Karpas-422 (cell line): ENCODE measurements at places on chromosomes 11 and 22. TPM values are rescaled to one million over a fixed set of nuclear protein-coding genes. Genes with fewer than 3 reads are reported as not detected.

DNA sequence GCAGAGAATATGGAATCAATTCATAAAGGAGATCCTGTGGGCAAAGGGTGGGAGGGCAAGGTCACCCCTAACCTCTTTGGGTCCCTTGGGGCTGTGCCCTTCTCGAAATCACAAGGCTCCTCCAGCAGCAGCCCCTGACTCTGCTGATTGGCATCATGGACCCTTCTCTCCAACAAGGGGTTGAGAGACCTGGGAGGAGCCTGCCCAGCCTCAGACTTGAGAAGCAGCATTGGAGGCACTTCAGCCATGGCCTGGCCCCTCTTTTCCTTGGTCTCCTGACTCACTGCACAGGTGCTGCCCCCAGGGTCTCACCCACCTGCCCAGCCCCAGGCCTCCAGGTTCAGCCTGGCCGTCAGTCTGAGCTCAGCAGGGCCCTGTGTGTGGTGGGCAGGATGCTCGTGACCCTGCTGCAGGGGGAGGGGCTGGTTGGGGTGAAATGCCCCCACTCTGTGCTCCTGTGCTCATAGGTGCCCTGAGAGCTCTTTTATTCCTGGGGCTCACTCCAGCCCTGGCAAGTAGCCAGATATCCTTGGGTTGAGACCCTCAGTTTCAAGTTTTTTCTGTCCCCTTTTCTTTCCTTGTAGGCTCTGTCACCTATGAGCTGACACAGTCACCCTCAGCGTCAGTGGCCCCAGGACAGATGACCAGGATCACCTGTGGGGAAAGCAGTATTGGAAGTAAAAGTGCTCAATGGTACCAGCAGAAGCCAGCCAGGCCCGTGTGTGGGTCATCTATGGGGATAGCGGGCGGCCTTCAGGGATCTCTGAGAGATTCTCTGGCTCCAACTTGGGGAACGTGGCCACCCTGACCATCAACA, 110.8 kb downstream of the GGTLC2 start:
- peaks cover 5% of the 10 kb centered on the region for H3K4me1 ChIP-seq
- H3K27ac ChIP-seq: no peak overlapping the region
- H3K36me3 ChIP-seq: no peaks in the 10 kb centered on the region
- no peak for DNase-seq

The CCDC87 gene
- total RNA-seq: 0.22 and 0.75 TPM in 2 replicates

GRCh38 chr11:113971506-113972195, 3.3 kb upstream of the HTR3A start:
- H3K27ac ChIP-seq: no peak overlapping the region
- peaks cover 70% of the 10 kb centered on the region for H3K4me1 ChIP-seq
- H3K27me3 ChIP-seq: no peaks in the 10 kb centered on the region
- H3K36me3 ChIP-seq: no peaks in the 10 kb centered on the region
- H3K4me3 ChIP-seq: no peak overlapping the region
- DNase-seq: no peak

The EXPH5 gene
- total RNA-seq: 0.07 TPM in 1 of 2 replicates, not detected in the other

DNA sequence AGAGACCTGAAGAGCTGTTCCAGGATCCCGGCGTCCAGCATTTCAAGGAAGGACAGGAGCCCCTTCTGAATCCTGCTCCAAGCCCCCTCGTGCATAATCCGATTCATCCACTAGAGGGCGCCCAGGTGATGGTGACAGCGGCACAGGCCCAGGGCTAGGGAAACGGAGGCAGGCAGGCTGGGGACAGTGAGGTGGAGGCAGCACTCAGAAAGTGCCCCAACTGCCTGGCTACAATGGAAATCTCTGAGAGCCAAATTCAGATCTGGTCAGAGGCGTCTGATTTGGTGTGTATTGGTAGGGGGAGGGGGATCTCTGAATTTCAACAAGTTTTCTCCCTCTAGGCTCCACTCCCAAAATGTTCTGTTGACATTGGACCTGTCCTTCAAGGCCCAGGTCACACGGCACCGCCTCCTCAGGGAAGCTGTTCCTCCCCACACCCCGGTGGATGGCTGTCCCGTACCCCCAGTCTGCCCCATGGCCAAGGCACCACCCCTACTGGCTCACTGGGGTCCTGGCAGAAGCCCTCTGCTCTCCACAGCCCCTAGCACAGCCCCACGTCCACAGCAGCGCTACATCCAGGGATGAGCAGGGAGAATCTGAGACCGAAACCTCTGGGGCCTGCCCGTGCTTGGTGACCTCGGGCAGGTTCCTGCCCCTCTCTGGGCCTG, 142.9 kb downstream of the CRYBB2 start:
- H3K36me3 ChIP-seq: no peaks in the 10 kb centered on the region
- no peaks in the 10 kb centered on the region for H3K4me1 ChIP-seq
- H3K4me3 ChIP-seq: no peak overlapping the region

- no peaks in the 10 kb centered on the region for H3K36me3 ChIP-seq
- no peak overlapping the region for H3K4me3 ChIP-seq
- no peak overlapping the region for H3K27ac ChIP-seq
- DNase-seq: no peak
- no peaks in the 10 kb centered on the region for H3K27me3 ChIP-seq
These were observed 29.2 kb upstream of the MUC5AC start for GRCh38 chr11:1128311-1129142.

DNA sequence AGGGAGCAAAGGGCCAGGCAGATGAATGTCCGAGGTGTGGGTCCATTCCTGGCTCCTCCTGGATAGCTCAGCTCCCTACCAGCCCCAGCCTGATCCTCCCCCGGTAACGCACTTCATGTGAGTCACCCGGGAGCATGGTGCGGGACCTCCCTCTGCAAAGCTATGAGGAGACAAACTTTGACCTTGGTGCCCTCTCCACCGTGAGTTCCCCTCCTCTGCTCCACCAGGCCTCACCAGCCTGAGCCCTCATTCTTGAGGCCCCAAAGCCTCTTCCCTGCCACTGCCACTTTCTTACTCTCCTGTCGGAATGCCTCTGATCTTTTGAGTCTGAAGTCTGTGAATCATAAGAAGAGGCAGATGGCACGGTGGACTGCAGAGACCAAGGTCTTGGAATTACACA, 37.4 kb upstream of the CD82 start:
- no peak overlapping the region for H3K27ac ChIP-seq
- H3K36me3 ChIP-seq: no peaks in the 10 kb centered on the region
- DNase-seq: peak; percentile 40
- no peaks in the 10 kb centered on the region for H3K27me3 ChIP-seq
- H3K4me3 ChIP-seq: no peak overlapping the region
- H3K4me1 ChIP-seq: peaks cover 6% of the 10 kb centered on the region

The APBB1 gene
- total RNA-seq: not detected in 2 replicates

The CBLIF gene
- total RNA-seq: not detected in 2 replicates

DNA sequence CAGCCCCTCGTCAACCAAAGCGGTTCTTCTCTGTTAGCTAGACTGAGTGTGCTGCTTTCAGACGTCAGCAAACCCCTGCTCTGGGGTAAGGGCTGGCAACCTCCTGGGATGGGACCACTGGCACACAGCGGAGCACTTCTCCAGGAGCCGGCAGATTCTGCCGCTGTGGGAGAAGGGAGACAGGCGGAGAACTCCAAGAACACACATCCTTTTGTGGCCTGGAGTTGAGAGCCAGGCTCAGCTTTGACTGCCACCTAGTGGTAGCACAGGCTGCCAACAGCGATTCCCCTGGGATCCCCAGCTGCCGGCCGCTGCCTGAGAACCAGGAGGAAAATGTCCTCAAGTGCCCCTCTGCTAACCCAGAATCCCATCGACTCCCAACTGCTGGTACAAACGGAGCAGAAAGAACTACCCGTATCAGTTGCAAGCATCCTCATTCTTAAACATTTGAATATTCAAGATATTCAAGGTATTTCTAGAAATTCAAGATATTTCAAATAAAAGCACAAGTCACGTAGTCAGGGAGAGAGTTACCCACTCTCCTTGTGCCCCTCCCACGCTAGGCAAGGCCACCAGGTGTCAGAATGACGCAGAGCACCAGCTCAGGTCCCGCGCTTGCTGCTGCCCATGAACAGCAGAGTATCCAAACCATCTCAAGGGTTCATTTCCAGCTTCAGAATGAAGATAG, 4.9 kb downstream of the LTO1 start:
- no peak overlapping the region for H3K27ac ChIP-seq
- H3K27me3 ChIP-seq: no peaks in the 10 kb centered on the region
- DNase-seq: peak; percentile 90
- peaks cover 12% of the 10 kb centered on the region for H3K4me1 ChIP-seq
- H3K4me3 ChIP-seq: no peak overlapping the region

The NPAS4 gene
- not detected in 2 replicates for total RNA-seq

The C11orf86 gene
- total RNA-seq: not detected in 2 replicates

- no peak within 1 kb of the TSS for H3K27ac ChIP-seq
- H3K4me3 ChIP-seq: no peak within 1 kb of the TSS
- no peaks in the 10 kb centered on the region for H3K27me3 ChIP-seq
- no peak for DNase-seq
- no peaks in the 10 kb centered on the region for H3K4me1 ChIP-seq
These were observed at the start of gene IL17REL for GRCh38 chr22:50012211-50013181. Gene IL17REL (minus strand): TSS chr22:50012765. CDS start chr22:50012646, 119 bp downstream.

DNA sequence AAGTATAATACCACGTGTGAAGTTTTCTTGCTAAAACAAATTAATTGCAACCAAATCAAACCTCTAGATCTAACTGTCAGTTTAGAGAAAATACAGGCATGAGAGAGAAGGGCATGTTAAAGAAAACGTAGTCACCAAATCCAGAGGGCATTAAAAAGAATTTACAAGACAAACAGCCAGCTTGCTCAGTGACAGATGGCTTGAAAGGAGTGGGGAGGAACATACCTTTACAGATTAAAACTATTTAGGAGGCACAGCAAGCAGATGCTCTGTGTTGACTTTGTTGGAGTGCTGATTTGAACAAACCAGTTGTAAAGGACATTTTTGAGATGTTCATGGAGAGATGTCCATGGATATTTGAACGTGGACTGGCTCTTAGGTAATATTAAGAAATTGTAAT, 96.9 kb downstream of the ATXN10 start:
- H3K4me1 ChIP-seq: peaks cover 85% of the 10 kb centered on the region
- no peaks in the 10 kb centered on the region for H3K36me3 ChIP-seq
- H3K4me3 ChIP-seq: 0 out of 2 replicates have a peak overlapping the region, but pooled peaks have one; percentile 22

The OR2D3 gene
- not detected in 2 replicates for total RNA-seq

- no peaks in the 10 kb centered on the region for H3K36me3 ChIP-seq
- H3K27me3 ChIP-seq: no peaks in the 10 kb centered on the region
- H3K4me1 ChIP-seq: peaks cover 40% of the 10 kb centered on the region
- no peak overlapping the region for H3K27ac ChIP-seq
- no peak overlapping the region for H3K4me3 ChIP-seq
These were observed 36.6 kb upstream of the PCF11 start for GRCh38 chr11:83120327-83120726.

- DNase-seq: no peak
- H3K4me3 ChIP-seq: no peak overlapping the region
- no peaks in the 10 kb centered on the region for H3K27me3 ChIP-seq
- H3K27ac ChIP-seq: no peak overlapping the region
These were observed 23.7 kb upstream of the MICAL3 start for GRCh38 chr22:18048041-18048440.

- no peak overlapping the region for H3K27ac ChIP-seq
- no peak overlapping the region for H3K4me3 ChIP-seq
- H3K4me1 ChIP-seq: no peaks in the 10 kb centered on the region
- H3K27me3 ChIP-seq: no peaks in the 10 kb centered on the region
These were observed 136.1 kb downstream of the TENM4 start for GRCh38 chr11:79304599-79305212.

- DNase-seq: no peak
- peaks cover 62% of the 10 kb centered on the region for H3K4me1 ChIP-seq
- no peak overlapping the region for H3K4me3 ChIP-seq
These were observed 5.9 kb downstream of the TMEM134 start for GRCh38 chr11:67463186-67463585.

DNA sequence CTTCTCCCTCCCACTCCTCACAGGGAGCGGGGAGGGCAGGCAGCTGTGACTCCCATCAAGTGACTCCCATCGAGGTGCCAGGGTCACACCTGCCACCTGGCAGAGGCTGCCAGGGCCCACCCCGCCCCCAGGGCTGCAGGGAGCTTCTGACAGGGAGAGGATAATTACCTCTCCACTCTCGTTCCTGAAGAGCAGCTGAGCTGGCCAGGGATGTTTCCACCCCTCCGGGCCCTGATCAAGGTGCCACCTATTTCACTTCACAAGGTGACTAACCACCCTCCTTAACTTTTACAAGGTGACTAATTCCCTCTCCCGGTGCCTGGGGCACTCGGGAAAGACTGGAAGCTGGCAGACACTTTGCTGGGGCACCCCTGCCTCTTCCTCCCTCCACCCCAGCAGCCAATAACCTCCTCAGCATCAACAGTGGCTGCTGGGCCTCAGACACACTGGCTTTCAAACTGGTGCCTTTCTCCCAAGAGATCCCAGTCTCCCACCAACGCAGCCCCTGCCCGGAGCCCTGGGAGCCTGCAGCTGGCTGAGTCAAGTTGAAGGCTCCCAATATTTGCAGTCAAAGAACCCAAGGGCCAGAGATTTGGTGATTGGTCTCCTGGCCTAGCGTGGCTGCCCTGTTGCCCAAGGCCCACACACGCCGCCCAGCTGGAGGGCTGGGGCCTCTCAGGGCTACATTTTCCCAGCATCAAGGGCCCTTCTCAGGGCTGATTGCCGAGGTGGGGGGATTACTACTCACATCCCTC, 22.0 kb upstream of the MYRF start:
- no peaks in the 10 kb centered on the region for H3K27me3 ChIP-seq
- no peak overlapping the region for H3K27ac ChIP-seq
- DNase-seq: no peak

GRCh38 chr11:113991170-113991569, 16.3 kb downstream of the HTR3A start:
- H3K27ac ChIP-seq: no peak overlapping the region
- H3K27me3 ChIP-seq: no peaks in the 10 kb centered on the region
- no peaks in the 10 kb centered on the region for H3K36me3 ChIP-seq
- H3K4me3 ChIP-seq: no peak overlapping the region
- peak; percentile 66 for DNase-seq
- peaks cover 12% of the 10 kb centered on the region for H3K4me1 ChIP-seq

- H3K27ac ChIP-seq: no peak overlapping the region
- no peaks in the 10 kb centered on the region for H3K36me3 ChIP-seq
- DNase-seq: no peak
- no peaks in the 10 kb centered on the region for H3K4me1 ChIP-seq
- no peaks in the 10 kb centered on the region for H3K27me3 ChIP-seq
These were observed 524 bp upstream of the SLC1A2 start for GRCh38 chr11:35419830-35420333.

DNA sequence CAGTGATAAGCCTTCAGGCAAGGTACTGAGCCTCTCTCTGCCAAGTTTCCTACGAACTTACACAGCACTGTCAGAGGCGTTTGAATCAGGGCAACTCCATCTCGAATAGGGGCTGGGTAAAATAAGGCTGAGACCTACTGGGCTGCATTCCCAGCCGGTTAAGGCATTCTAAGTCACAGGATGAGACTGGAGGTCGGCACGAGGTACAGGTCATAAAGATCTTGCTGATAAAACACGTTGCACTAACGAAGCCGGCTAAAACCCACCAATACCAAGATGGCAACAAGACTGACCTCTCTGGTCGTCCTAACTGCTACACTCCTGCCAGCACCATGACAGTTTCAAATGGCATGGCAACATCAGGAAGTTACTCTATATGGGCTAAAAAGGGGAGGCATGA, 20.4 kb upstream of the POGLUT3 start:
- H3K4me1 ChIP-seq: no peaks in the 10 kb centered on the region
- no peak for DNase-seq
- no peak overlapping the region for H3K4me3 ChIP-seq
- no peaks in the 10 kb centered on the region for H3K36me3 ChIP-seq
- H3K27me3 ChIP-seq: no peaks in the 10 kb centered on the region
- no peak overlapping the region for H3K27ac ChIP-seq

GRCh38 chr22:37818409-37819104, 4.6 kb upstream of the GALR3 start:
- H3K27ac ChIP-seq: no peak overlapping the region
- no peak overlapping the region for H3K4me3 ChIP-seq
- DNase-seq: no peak
- H3K4me1 ChIP-seq: peaks cover 7% of the 10 kb centered on the region
- no peaks in the 10 kb centered on the region for H3K36me3 ChIP-seq
- H3K27me3 ChIP-seq: no peaks in the 10 kb centered on the region
